ENCODE measurements at places on chromosomes 7 and 10.

- no peak for DNase-seq
Observed at GRCh38 chr7:1274121-1274875, 41.6 kb downstream of the UNCX start.

- no peak for DNase-seq
Observed at GRCh38 chr7:35268953-35269352, 15.1 kb upstream of the TBX20 start.

DNA sequence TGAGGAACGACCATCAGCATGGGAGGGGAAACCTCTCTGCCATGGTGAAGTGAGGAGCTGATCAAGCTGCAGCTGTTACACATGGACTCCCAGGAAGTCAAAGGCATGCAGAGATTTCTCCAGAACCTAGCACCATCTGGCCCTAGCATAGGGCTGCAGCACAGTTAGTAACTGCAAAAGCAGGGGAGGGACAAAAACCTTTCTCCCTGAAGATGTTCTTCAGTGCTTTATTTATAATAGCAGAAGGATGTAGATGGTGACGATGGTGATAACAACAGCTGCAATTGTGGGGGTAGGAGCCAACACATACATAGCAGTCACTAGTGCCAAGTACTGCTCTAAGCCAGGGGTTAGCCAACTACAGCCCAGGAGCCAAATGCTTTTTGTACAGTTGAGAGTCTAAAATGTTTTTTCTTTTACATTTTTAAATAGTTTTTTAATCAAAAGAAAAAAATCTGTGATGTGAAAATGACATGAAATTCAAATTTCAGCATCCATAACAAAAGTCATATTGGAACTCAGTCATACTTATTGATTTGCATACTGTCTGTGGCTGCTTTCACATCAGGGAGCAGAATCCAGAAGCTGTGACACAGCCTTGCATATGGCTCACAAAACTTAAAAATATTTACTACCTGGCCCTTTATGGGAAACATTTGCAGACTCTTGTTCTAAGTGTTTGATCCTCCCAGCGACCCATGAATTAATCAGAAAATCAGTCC, 299.5 kb downstream of the ELMO1 start:
- no peak for DNase-seq

- DNase-seq, result no peak
Observed at GRCh38 chr7:128384726-128385125, 23.2 kb upstream of the PRRT4 start.

- no peak for DNase-seq
Observed at GRCh38 chr10:24452030-24452429, 243.1 kb downstream of the KIAA1217 start.

DNA sequence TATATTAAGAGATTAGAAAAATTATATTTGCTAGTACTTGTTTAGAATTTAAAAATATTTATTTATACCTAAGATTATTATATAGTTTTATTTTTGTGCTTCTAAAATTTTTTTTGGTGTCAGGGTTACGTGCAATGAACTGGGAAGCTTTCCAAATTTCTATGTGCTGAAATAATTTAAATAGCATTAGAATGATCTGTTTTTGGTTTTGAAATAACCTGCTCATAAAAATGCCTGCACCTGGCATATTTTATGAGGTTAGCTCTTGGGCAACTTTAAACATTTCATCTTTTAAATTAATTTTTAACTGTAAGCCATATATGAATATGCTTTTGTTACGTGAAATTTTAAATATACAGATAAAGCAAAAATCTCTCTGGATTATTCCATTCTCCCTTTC, 482.5 kb downstream of the GLRX3 start:
- no peak for DNase-seq

- no peak for DNase-seq
Observed at GRCh38 chr7:14751461-14751860, 151.1 kb downstream of the DGKB start.

GRCh38 chr7:95684505-95684904, 87.8 kb upstream of the DYNC1I1 start:
- DNase-seq, result no peak

DNA sequence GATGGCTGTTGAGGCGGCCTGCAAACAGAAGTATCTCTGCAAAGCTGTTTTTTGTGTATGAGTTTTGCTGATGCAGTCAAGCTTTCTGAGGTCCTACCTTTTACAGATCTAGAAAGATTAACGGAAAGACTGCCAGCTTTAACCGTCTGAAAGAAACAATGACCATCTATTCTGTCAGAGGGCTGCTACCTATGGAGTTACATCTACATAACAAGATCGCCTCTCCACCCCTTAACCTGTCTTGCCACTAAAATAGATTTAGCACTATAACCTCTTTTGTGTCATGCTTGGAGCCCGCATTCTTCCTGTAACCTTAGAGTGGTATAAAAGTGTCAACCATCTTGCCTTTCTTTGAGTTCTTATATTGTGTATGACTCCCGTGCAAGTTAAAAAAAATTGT, 291.2 kb downstream of the POM121L12 start:
- no peak for DNase-seq

DNA sequence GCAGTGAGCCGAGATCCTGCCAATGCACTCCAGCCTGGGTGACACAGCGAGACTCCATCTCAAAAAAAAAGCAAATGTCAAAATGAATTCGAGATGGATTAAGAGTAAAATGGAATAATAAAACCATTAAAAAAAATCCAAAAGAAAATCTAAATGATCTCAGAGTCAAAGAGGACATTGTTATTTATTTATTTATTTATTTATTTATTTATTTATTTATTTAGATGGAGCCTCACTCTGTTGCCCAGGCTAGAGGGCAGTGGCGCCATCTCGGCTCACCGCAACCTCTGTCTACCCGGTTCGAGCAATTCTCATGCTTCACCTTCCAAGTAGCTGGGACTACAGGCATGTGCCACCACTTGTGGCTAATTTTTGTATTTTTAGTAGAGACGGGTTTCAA, 349.2 kb downstream of the ANKRD30A start:
- DNase-seq, result no peak

DNA sequence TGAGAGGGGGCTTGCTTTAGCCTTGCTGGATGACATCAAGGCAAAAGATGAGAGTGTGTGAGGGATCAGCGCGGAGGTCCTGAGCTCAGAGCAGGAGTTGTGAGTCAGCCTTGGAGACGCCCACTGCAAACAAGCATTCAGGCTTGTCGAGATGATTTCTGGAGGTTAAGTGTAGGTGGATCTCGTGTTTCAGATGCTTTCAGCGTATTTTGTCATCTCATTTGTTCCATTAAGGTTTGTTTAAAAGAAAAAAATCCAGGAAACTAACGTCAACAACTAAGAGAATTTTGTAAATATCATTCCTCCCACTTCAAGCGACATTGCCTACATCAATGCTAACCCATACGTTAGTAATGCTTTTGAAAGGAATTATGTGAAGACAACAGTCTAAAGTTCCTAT, 715.4 kb upstream of the NRP1 start:
- no peak for DNase-seq
